ENCODE measurements at places on chromosomes 16 and 17.

GRCh38 chr16:87895641-87896141 lies 26.4 kb upstream of the SLC7A5 start:
- no peak for DNase-seq

- peak; percentile 62 for DNase-seq
These were observed 81.6 kb upstream of the LGALS9 start for GRCh38 chr17:27549251-27549893.

DNA sequence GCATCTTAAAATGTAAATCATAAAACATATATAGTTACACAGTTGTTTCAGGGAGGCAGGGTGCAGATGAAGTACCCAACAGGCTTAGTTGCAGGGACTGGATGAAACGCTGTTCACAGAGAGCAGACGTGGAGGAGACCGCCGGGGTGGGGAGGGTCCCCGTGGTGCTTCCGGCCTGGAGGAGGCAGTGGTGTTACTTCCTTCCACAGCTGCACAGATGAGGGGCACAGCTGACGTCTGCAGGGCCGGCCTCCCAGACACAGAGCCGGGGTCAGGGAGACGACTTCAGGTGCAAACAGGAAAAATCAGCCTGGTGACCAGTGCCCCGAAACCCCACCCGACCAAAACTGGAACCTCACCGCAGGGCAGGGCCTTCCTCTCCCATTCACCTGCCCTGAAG lies 17.1 kb downstream of the SPIRE2 start:
- DNase-seq, result no peak

DNA sequence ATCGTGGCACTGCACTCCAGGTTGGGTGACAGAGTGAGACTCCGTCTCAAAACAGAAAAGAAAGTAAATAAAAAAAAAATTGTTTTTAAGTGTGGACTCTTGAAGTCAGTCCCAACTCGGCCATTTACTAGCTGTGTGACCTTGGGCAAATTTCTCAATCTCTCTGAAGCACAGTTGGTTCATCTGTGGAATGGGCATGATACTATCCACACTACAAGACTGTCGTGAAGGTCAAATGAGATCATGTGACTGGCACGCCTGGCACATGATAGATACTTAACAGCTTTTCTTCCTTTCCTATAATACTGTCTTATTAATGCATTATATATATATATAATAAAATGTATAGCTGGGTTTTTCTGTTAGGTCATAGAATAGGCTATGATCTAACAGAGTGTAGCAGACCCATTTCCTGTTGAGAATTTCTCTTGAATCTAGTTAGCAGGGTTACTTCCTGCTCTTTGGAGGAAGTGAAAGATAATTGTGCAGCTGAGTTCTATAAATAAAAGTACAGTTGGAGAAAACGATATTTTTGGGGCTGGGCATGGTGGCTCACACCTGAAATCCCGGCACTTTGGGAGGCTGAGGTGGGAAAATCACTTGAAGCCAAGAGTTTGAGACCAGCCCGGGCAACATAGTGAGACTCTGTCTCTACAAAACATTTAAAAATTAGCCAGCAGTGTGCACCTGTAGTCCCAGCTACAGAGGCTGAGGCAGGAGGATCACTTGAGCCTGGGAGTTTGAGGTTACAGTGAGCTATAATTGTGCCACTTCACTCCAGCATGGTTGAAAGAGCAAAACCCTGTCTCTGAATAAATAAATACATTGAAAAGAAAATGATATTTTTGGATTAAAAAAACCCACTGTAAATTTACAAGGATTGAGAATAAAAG lies 7.3 kb downstream of the MILR1 start:
- no peak for DNase-seq

DNA sequence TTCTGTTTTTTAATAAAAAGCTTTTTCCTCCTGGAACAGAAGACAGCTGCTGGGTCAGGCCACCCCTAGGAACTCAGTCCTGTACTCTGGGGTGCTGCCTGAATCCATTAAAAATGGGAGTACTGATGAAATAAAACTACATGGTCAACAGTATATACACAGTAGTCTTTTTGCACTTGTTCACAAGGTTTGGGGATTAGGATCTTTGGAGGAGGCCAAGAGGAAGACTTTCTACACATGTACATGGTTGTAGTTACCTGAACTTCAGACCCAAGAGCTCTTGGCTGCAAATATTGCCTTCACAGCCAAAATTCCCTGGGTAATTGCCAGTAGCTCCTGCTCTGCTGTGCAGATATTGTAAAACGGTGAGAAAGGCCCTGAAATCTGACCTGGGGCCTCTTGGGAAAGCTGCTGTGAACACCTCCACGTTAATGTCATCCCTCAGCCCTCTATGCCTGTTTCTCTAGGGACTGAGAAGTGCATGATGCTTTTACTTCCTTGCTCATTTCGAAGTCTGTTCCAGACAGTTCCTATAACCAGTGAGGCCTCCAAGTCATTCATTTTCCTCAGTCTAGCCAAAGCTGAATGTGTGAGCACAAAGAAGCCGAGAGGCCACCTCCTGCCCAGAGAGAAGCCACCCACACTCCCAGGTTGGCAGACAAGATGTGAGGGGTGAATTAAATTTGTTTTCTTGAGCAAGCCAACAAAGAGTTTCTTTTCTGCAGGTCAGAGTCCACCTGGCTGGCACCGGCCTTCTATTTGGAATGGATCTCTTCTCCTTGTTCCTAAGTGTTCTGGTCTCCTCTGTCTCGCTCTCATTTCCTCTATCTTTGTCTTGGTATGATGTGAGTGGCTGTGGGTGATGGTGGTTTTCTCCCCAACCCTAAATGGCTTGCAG lies 15.9 kb downstream of the ANKRD40 start:
- DNase-seq, result no peak

GRCh38 chr17:50523208-50523607 lies 9.3 kb upstream of the EPN3 start:
- DNase-seq, result no peak

- DNase-seq, result no peak
These were observed 11.8 kb downstream of the CYB5B start for GRCh38 chr16:69435977-69436820.

DNA sequence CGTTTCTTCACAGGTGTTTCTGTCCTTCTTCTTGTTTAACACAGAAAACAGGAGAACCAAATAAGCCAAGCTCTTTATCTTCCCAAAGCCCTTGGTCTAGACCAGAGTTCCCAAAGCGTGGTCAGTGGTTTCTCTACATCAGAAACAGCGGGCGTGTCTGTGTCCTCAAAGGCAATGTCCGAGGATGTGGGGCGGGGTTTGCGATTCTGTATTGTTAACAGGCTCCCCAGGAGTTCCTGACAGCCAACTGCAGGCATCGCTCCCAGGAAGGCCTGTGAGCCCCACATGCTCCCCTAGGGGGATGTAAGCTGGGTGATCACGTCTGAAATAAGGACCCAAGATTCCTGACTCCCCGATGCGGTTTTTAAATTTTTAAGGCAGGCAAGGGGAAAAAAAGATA lies 28.4 kb upstream of the SLC25A19 start:
- DNase-seq, result no peak

DNA sequence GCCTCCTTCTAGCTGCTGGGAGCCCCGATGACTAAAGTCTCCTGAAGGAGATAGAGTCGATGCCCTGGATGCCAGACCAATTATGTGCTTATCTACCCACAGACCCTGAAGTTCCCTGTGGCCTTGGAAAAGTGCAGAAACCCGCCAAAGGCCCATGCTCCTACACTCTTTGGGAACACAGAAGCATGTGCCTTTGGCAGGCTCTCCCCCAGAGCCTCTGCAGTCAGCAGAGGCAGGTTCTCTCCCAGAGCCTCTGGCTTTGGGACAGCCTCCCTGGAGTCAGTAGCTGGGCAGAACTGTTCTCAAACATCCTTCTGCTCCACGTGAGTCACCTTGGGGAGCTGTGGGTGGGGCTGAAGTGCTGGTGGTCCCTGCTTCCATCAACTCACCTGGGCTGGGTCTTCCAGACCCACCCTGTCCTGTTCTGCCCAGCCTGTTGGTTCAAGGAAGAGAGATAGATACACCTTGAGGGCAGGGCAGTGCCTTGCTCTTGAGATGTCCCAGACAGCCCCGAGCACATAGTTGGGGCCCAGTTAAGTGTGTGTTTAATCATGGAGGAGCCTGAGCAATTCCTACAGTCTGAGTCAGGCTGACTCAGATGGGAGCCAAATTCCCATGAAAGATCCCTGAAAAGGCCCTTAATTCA lies 3.2 kb upstream of the CDK5RAP3 start:
- no peak for DNase-seq

- no peak for DNase-seq
These were observed 156.0 kb upstream of the MAF start for GRCh38 chr16:79756571-79756970.

DNA sequence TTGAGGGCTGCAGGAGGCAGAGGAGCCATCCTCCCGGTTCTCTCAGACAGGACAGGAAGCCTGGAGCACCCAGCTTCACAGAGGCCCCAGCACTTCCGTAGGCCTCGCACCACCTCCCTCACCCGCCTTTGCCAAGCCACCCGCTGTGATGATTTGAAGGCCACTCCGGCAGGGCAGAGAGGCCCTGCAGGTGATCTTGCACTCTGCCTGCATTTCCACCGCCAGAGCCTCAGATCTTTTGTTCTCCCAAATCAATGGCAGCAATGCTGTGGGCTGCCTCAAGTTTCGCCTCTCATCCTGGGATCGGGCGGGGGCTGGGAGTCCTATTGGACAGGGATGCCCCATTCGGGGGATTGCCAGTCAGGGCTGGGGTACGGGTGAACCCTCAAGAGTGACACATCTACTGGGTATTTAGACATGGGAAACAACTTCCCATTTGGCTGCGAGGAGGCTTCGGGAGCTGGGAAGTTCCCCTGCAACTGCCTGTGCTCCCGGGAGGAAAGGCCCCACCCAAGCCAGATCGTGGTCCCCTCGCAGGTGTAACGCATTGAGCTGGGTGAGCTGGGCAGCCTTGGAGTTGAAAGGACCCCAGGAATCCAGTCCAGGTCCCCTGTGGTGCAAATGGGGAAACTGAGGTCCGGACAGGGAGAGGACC lies 34.8 kb upstream of the PEMT start:
- no peak for DNase-seq

DNA sequence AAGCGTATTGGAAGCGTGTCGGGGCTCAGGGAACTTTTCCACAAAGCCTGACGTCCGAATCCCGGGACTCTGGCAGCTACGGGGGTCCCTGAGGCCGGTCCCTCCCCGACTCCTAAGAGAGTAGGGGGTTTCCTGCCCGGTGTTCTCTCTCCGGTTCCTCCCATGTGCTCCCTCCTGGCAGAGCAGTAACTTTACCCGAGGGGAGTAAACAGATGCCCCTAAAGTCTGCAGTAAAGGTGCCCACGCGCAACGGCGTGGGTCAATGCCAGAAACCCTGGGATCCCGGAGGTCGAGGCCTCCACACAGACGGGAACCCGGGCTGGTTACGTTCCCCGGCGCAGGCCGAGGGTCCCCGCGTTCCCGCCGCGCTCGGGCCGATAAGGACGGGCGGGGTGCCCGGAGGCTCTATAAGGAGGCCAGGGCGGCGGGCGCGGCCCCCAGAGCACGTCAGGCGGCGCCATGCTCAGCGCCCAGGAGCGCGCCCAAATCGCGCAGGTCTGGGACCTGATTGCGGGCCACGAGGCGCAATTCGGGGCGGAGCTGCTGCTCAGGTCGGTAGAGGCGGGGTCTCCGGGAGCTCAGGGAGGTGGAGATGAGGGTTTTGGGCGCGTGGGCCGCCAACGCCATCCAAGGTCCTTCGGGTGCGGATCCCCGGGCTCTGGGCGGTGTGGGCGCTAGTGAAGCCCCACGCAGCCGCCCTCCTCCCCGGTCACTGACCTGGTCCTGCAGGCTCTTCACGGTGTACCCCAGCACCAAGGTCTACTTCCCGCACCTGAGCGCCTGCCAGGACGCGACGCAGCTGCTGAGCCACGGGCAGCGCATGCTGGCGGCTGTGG lies at the start of gene HBM:
TSS of gene HBM (plus strand) at position 440 of the 836 bp plus-strand sequence. CDS start at position 460, 20 bp downstream.
- DNase-seq, result no peak

- DNase-seq, result no peak
These were observed 282.0 kb downstream of the MAP2K4 start for GRCh38 chr17:12302711-12303110.

DNA sequence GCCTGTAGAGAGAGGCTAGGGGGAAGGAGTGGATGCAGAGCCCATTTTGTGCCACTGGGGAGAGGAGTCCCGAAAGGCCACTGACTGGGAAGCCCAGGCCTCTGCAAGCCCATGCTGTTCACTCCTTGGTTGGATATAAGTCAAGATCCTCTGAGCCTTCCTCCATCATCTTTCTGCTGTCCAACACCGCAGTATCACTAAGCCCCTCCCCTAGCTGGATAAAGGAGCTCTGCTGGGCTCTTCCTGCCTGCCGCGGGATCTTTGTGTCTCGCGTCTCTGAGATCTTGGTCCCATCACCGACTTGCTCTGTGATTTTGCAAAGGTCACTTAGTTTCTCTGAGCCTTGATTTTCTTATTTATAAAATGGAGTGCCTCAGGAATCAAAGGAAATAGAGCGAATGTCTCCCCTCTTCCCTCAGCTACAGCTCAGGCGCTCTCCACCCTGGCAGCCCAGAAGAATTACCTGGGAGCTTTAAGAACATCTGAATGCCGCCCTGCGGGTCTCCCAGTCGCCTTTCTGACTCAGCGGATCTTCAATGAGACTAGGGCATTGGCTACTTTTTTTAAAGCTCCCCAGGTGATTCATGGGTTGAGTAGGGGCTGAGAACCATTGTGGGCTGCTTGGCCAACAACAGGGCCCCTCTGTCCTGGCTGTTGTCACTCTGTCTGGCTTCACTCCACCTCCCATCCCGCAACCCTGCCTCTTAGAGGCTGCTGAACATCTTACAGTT lies 25.2 kb upstream of the TMEM220 start:
- DNase-seq, result no peak

- no peak for DNase-seq
These were observed 22.7 kb downstream of the HS3ST3B1 start for GRCh38 chr17:14323522-14323981.

DNA sequence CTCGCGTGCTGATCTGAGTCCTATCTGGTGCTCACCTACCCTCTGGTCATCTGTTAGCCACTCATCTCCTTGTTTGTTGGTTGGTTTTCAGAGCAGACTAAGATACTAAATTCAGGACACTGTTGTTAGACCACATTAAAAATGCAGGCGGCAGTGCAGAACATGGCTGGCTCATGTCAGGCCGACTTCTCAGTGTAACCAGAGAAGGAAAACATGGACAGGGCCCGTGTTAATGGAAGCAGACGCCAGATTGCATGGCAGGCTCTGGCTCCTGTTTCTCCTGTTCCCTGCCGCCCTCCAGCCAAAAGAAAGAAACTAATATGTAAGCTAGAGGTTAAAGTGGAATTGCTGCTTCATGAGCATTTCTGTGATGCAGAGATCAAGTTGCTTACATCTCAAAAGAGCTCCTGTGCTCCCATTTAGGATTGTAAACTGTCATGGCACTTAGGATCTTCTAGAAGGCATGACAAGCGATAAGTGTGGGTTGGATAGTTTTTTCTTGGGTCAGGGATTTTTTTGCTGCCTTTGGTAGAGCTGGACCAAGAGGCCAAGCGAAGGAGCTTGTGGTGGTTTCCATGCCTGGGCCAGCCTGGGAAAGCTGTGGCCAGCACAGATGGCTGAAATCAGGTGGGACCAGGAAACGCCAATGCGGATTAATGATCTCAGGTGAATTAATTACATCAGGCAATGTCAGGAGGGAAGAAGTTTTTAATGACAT lies 56.1 kb downstream of the YPEL2 start:
- peak; percentile 73 for DNase-seq

DNA sequence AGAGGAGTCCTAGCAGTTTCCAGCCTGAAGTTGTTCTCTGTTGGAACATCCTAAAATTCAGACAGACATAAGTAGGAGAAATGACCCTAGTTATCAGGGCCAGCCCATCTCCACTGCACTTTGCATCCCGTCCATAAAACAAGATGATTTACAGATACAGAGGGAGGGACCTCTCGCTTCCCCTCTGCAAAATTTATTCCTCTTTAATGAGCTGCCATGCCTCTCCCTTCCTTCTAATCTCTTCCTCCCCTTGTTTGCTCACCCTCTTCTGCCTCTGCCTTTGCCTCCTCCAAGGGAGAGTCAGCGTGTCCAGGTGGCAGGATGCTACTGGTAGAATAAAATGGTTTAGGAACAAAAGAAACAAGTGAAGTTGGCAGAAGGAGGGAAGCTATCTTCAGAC lies 351.3 kb downstream of the SOX9 start:
- DNase-seq, result no peak

Data from psoas muscle (tissue), 8 donors.